ENCODE measurements at places on chromosomes 1 and 21. TPM values are rescaled to one million over a fixed set of nuclear protein-coding genes. Genes with fewer than 3 reads are reported as not detected.

WLS gene
- total RNA-seq = not detected

COL16A1 gene
- not detected for total RNA-seq

CFAP74 gene
- total RNA-seq = not detected

PLA2G2F gene
- total RNA-seq = not detected

PDC gene
- not detected for total RNA-seq

MATN1 gene
- total RNA-seq = 0.91 TPM

SPATC1L gene
- total RNA-seq = 5.0 TPM

TLCD4 gene
- 0.09 TPM for total RNA-seq

DNA sequence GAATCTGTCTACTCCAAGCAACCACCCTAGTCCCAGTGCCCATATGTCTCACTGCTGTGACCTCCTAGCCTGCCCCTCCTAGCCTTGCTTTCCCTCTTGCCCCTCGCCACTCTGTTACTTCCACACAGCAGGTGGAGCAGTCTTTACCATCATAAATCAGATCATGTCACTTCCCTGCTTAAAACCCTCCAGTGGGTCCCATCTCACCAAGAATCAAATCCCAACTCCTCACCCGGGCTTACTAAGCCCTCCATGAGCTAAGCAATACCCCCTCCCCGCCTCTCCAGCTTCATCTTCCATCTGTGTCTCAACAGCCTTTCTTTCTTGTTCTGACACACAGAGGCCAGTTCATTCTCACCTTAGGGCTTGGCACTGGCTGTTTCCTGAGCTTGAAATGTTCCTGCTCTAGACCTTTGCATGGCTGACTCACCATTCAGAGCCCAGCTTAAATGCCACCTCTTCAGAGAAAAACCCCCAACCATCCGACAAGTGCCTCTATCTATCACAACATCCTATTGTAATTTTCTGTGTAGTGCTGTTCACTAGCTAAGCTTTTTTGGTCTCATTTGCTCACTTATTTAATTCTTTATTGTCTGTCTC is 22.3 kb downstream of the KNCN start:
- H3K27ac ChIP-seq = no peak overlapping the region
- no peaks in the 10 kb centered on the region for H3K36me3 ChIP-seq
- DNase-seq = no peak
- H3K27me3 ChIP-seq = peaks cover 6% of the 10 kb centered on the region

GRCh38 chr1:84259989-84260388 is 41.5 kb upstream of the SAMD13 start:
- H3K27ac ChIP-seq = no peak overlapping the region
- DNase-seq = no peak

GRCh38 chr1:199495432-199495831 is 532.1 kb upstream of the NR5A2 start:
- H3K4me1 ChIP-seq = no peaks in the 10 kb centered on the region
- DNase-seq = no peak
- no peak overlapping the region for H3K4me3 ChIP-seq
- no peaks in the 10 kb centered on the region for H3K36me3 ChIP-seq

DNA sequence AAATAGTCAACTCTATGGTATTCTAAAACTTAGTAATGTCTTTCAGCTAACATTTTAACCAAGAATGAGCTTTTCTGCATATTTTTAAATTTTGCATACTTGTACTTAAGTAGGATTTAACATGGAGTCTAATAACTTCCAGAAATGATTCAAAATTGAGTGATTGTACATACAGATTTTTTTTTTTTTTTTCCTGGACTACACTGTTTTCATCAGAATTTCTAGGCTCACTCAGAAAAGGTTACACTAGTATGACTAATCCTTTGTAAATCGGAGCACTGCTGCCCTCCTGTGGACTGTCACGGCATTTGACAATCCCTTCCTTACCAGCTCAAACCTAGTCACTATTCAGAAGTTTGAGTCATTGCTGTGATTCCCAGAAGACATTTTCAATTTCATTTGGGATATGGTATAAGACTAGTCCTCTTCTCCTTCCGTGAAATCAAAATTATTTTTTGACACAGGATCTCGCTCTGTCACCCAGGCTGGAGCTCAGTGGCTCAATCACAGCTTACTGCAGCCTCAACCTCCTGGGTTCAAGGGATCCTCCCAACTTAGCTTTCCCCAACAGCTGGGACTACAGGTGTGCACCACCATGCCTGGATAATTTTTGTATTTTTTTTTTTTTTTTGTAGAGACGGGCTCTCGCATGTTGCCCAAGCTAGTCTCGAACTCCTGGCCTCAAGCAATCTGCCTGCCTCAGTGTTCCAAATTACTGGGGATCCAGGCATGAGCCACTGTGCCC is 45.5 kb downstream of the CD46 start:
- no peaks in the 10 kb centered on the region for H3K36me3 ChIP-seq
- peaks cover 23% of the 10 kb centered on the region for H3K4me1 ChIP-seq
- DNase-seq = peak; percentile 82
- no peaks in the 10 kb centered on the region for H3K27me3 ChIP-seq
- no peak overlapping the region for H3K27ac ChIP-seq

DNA sequence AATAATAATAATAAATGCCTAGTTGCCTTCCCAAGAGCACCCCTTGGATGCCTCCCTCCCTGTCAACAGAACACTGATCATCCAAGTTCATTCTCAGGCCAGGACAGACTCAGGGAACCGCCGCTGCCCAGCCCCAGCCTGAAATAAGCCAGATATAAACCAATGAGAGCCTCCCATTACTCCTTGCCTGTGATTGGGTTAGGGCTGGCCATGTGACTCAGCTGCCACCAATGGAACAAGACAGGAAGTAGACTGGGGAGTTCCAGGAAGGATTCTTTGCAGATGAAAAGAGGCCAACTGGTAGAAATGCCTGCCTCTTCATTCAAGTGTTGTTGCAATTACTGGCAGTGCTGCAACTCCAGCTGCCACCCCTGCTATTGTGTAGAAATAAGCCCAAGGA is 146.4 kb upstream of the TIAM1 start:
- H3K27ac ChIP-seq = no peak overlapping the region
- H3K4me3 ChIP-seq = no peak overlapping the region
- H3K36me3 ChIP-seq = no peaks in the 10 kb centered on the region
- DNase-seq = no peak
- no peaks in the 10 kb centered on the region for H3K27me3 ChIP-seq
- no peaks in the 10 kb centered on the region for H3K4me1 ChIP-seq

DNA sequence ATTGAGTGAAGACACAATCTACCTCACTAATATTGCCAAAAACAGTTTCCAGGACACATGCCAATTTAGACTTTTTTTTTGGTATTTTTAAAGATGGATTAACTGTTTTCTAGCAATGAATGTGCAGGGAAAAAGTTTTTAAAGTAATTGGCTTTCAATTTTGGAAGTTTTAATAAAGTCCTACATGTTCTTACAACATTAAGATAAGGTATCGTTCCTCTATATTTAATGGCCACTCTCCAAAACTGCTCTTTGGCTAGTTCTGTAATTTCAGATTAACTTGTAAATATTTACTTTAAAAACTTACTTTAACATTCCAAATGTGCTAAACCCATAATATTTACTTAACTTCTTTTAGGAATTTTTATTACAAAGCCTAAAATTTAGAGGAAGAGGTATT is 1332.2 kb upstream of the PRMT6 start:
- DNase-seq = no peak
- no peak overlapping the region for H3K4me3 ChIP-seq
- no peaks in the 10 kb centered on the region for H3K36me3 ChIP-seq
- no peaks in the 10 kb centered on the region for H3K4me1 ChIP-seq
- H3K27me3 ChIP-seq = no peaks in the 10 kb centered on the region

- H3K27me3 ChIP-seq = no peaks in the 10 kb centered on the region
- H3K4me1 ChIP-seq = peaks cover 17% of the 10 kb centered on the region
- no peaks in the 10 kb centered on the region for H3K36me3 ChIP-seq
- peak; percentile 76 for DNase-seq
These were observed at the start of gene RIMS3 for GRCh38 chr1:40665335-40666171. Gene RIMS3, minus strand, starts transcription at chr1:40665682. Its CDS starts 23,757 bp downstream, at chr1:40641925.

DNA sequence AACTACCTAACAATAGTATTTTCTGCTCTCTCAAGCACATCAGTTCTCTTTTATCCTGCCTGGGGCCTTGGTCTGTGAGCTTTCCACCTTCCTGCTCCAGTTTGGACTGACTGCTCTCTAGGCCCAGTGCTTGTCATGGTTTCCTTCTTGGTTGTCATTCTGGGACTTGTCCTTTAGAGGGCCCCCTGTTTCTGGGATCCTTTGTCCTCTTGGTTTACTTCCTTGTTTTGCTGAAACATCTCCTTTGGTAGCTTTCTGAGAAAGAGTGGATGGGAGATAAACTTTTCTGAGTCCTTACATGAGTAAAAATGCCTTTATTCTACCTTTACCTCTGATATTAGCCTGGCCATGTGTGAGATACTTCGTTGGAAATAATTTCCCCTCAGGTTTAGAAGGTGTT is 4.7 kb downstream of the SLC1A7 start:
- H3K4me1 ChIP-seq = no peaks in the 10 kb centered on the region
- no peak for DNase-seq
- H3K27ac ChIP-seq = no peak overlapping the region
- H3K27me3 ChIP-seq = no peaks in the 10 kb centered on the region
- no peak overlapping the region for H3K4me3 ChIP-seq

- H3K36me3 ChIP-seq = no peaks in the 10 kb centered on the region
- DNase-seq = no peak
- H3K27ac ChIP-seq = no peak overlapping the region
- no peak overlapping the region for H3K4me3 ChIP-seq
- no peaks in the 10 kb centered on the region for H3K4me1 ChIP-seq
These were observed 40.2 kb downstream of the PLXNA2 start for GRCh38 chr1:208203848-208204609.

- no peak for DNase-seq
- no peak overlapping the region for H3K4me3 ChIP-seq
- H3K36me3 ChIP-seq = no peaks in the 10 kb centered on the region
- peaks cover 7% of the 10 kb centered on the region for H3K4me1 ChIP-seq
These were observed 16.8 kb downstream of the CR2 start for GRCh38 chr1:207470927-207471326.

GRCh38 chr1:51378871-51379270 is 48.5 kb upstream of the TTC39A start:
- no peaks in the 10 kb centered on the region for H3K27me3 ChIP-seq
- no peak overlapping the region for H3K27ac ChIP-seq
- H3K4me3 ChIP-seq = no peak overlapping the region
- H3K36me3 ChIP-seq = no peaks in the 10 kb centered on the region
- DNase-seq = no peak

DNA sequence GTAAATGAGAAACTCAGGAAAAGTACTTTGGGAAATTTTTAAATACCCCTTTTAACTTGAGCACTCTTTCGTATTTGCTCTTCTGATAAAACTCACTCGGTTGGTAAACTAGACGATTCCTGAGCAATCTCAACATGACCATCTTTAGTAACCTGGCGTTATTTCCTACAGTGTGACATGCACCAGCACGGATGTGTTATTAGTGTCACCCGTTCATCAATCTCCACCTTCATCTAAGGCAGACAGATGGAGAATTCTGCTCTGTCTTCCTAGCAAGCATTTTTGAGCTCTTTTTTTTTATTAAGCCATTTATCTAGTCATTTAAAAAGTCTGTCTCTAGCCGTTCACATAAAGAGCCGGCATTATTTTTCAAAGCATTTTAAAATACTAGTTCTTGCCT is 155.2 kb downstream of the DISP1 start:
- no peak for DNase-seq
- no peak overlapping the region for H3K4me3 ChIP-seq
- no peaks in the 10 kb centered on the region for H3K27me3 ChIP-seq
- no peaks in the 10 kb centered on the region for H3K36me3 ChIP-seq
- no peaks in the 10 kb centered on the region for H3K4me1 ChIP-seq
- H3K27ac ChIP-seq = no peak overlapping the region

DNA sequence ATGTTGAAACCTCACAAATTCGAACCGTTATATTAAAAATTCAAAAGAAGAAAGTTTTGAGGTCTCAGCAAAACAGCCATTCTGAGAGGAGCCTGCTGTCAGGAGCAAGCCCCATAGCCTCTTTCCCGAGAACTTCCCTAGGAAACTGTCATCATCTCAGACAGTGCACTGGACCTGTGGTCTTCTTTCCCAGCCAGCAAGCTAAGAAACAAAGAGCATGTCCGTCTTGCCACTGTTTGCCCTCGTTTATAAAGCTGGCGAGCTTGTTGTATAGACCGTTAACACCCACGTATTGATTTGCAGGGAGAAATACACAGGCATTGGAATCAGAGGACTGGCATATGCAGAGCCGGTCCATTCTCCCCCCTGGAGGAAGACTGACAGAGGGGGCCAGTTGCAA is 407.0 kb downstream of the NPHP4 start:
- H3K27ac ChIP-seq = no peak overlapping the region
- H3K4me3 ChIP-seq = no peak overlapping the region
- H3K36me3 ChIP-seq = no peaks in the 10 kb centered on the region
- no peak for DNase-seq
- no peaks in the 10 kb centered on the region for H3K27me3 ChIP-seq

- H3K36me3 ChIP-seq = no peaks in the 10 kb centered on the region
- no peaks in the 10 kb centered on the region for H3K4me1 ChIP-seq
- DNase-seq = no peak
- H3K27me3 ChIP-seq = no peaks in the 10 kb centered on the region
These were observed at the start of gene SLC9C2 for GRCh38 chr1:173603056-173603591. Gene SLC9C2, minus strand, starts transcription at chr1:173603072. Its CDS starts 1,296 bp downstream, at chr1:173601776.

DNA sequence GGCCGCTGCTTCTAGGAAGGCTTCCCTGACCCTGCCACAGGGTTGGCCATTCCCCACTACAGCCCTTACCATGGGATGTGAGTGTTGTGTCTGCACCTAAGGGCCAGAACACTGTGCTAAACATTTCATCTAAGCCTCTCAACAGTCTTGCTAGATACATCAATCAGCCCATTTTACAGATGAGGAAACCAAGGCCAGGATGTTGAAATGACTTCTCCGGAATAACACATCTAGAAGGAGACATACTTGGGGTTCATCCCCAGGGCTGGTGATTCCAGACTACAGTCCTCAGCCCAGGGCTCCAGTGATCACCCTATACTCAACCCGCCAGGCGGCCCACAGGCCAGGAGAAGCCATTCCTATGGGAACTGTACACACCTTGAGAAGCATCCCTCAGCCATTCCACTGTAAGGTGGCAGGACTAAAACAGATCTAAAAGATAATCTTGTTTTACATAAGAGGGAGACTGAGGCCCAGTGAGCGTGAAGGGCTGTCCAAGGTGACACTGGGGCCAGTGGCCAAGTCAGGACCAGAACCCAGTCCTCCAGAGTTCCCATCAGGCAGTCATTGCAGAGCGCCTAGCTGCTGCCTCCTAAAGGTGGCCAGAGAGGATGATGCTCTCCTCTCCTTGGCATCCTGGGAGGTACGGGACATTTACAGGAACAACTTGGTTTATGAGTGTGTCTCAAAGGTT is 119.5 kb downstream of the GLIS1 start:
- DNase-seq = no peak
- no peaks in the 10 kb centered on the region for H3K4me1 ChIP-seq
- no peaks in the 10 kb centered on the region for H3K36me3 ChIP-seq

- H3K27ac ChIP-seq = no peak overlapping the region
- no peaks in the 10 kb centered on the region for H3K36me3 ChIP-seq
- no peak overlapping the region for H3K4me3 ChIP-seq
- no peak for DNase-seq
- no peaks in the 10 kb centered on the region for H3K27me3 ChIP-seq
- no peaks in the 10 kb centered on the region for H3K4me1 ChIP-seq
These were observed 308.1 kb downstream of the GPATCH2 start for GRCh38 chr1:217322834-217323233.

- DNase-seq = no peak
- no peaks in the 10 kb centered on the region for H3K27me3 ChIP-seq
- no peak overlapping the region for H3K27ac ChIP-seq
- H3K36me3 ChIP-seq = no peaks in the 10 kb centered on the region
- no peaks in the 10 kb centered on the region for H3K4me1 ChIP-seq
These were observed 143.4 kb downstream of the ZZZ3 start for GRCh38 chr1:77538956-77539518.

GRCh38 chr1:113647164-113647563 is 112.1 kb downstream of the PHTF1 start:
- DNase-seq = no peak
- no peak overlapping the region for H3K4me3 ChIP-seq
- H3K27ac ChIP-seq = no peak overlapping the region
- H3K36me3 ChIP-seq = no peaks in the 10 kb centered on the region

All from CD8-positive, alpha-beta memory T cell (primary cell).